Femur (tissue), 1 donor: ENCODE measurements at places on chromosomes 5 and 9.
A peak's percentile ranks its signal among the peaks of the same experiment; 100 is the strongest.

DNA sequence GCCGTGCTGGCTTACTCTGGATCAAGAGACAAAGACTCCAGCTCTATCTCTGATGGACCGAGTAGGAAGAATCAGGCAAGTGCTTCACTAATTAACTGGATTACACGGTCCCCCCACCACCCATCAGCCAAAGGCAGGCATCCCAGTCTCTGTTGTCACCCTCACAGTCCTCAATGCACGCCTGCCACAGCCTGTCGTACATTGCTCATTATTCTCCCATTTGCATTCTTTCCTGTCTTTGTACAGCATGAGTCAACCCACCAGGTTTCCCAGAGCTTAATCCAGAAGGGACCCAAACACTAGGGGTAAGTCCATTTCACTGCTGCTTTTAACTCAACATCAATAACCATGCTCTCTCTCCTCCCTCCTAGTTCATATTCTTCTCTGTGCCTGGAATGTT is 44.4 kb downstream of the PCA3 start:
- DNase-seq: no peak

DNA sequence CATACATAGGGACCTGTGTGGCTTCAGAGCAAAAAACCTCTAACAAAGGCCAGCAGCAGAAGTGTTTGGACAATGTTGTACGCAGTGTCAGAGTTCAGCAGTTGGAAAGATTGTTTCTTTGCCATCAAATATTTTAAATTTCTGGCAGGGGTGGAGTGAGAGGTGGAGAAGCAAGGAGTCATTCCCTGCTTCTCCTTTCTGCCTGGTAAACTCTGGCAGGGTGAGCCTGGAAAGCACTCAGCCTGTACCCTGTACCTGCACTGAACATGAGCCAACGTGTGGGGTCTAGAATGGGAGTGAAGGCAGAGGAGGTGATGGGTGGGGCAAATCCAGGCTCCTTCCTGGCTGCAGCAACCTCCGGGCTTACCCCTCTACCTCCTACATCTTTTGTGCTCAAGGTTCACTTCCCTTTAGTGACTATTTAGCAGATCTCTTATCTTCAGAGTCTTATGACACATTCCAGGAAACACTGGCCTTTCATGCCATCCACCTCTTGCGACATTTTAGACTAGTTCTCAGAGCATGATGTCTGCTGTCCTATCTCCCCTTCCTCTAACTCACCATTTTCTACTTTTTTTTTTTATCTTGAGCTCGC is 445.0 kb upstream of the PIK3R1 start:
- no peak for DNase-seq

GRCh38 chr9:89433826-89434225 is 64.1 kb downstream of the SEMA4D start:
- DNase-seq: no peak

DNA sequence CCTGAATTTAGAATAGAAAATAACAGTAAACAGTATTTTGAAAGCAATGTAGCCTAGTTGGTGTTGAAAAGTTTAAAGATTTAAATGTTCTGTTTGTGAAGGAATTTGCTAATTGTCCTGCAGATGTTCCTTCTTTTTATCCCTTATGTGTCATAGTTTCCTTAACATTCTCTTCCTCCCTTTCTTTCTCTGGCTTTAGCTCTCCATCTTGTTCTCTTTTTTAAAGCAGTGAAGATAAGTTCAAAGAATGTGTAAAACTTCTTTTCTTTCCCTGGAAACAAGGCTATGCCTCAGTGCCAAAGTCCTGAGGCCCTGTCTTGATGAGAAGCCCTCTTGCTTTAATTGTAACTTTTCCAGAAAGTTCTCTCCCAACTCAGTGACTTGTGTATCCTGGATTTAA is 24.4 kb upstream of the GAS1 start:
- DNase-seq: no peak

GRCh38 chr5:139906661-139907060 is 111.1 kb downstream of the PSD2 start:
- DNase-seq: no peak

DNA sequence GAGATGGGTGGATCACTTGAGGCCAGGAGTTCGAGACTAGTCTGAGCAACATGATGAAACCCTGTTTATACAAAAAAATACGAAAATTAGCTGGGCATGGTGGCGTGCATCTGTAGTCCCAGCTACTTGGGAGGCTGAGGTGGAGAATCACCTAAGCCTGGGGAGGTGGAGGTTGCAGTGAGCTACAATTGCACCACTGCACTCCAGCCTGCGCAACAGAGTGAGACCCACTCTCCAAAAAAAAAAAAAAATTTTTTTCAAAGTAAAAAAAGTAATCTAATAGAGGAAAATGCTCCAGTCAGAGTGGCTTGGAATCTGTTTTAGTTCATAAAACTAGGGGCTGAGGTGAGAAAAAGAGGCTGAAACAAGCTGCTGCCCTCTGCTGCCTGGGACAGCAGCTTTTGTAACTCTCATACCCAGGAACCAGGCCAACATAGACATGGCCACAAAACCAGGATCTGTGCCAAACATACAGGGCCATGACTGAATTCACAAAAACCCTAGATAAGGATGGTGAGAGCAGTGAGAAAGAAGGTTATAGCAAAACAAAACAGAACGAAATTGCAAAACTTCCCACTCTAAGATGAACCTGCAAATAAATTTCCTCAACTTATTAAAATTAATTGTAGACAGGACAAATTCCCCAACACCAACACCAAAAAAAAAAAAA is 13.1 kb upstream of the DCAF12 start:
- peak; percentile 38 for DNase-seq

DNA sequence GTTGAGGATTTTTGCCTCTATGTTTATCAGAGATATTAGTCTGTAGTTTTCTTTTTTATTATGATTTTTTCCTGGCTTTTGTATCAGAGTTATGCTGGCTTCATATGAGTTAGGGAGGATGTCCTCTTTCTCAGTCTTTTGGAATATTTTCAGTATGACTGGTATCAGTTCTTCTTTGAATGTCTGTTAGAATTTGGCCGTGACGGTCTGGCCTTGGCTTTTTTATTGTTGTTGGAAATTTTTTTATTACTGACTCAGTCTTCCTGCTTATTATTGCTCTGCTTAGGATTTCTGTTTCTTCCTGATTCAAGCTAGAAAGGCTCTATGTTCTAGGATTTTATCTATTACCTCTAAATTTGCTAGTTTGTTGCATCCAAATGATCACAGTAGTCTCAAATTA is 421.9 kb downstream of the CDH10 start:
- no peak for DNase-seq

- DNase-seq: no peak
Observed at GRCh38 chr5:171743436-171744076, 42.1 kb upstream of the SMIM23 start.

DNA sequence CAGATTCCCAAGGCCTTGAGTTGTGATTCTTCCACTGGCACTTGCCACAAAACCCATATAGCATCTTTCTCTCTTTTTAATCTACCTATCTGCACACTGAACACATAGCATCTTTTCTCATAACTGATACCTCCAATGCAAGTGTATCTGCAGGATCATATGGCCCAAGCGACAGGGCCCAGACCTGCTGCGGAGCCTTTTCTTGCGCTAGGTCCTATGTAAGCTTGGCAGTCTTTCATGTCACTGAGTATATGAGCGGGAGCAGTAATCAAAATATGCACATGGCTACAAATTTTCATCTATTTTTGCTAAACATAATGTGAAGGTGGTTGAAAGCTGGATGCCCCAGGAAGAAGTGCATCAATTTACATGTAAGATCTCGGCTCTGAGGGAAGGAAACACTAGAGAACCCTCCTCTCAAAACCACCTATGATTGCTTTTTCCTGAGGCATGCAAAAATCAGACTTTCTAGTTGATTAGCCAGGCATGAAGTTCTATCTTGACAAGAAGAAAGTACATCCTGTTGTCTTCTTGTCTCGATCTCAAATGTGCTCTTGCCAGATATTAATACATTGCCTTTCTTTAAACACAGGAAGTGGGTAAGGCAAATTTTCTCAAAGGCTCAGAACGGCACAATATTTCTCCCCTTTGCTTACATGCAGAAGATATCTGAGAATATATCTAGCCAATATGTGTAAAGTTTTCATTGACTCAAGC is 26.9 kb upstream of the CEMIP2 start:
- DNase-seq: no peak

DNA sequence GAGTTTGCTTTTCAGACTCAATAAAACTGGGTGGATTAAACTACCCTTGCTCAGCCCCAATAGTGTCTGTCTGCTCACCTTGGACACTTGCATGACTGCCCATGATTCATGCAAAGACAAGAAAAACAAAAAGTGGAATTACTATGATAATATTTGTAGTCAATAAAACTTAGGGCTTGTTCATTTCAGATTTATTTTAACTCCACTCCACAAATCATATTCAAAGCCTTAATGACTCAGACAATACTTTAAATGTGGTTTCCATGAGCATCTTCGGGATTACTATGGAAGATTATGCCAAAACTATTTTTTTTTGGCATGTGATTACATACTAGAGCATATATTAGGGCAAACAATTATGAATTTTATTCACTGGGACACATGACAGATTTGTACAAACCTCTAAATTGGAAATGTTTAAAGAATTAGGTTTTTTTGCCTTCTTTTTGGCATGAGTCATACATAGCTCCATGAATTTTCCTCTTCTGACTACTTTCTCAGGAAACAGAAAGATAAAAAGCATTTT is 468.9 kb downstream of the ACTL7B start:
- DNase-seq: no peak

GRCh38 chr5:130995851-130996250 is 169.2 kb downstream of the HINT1 start:
- no peak for DNase-seq

DNA sequence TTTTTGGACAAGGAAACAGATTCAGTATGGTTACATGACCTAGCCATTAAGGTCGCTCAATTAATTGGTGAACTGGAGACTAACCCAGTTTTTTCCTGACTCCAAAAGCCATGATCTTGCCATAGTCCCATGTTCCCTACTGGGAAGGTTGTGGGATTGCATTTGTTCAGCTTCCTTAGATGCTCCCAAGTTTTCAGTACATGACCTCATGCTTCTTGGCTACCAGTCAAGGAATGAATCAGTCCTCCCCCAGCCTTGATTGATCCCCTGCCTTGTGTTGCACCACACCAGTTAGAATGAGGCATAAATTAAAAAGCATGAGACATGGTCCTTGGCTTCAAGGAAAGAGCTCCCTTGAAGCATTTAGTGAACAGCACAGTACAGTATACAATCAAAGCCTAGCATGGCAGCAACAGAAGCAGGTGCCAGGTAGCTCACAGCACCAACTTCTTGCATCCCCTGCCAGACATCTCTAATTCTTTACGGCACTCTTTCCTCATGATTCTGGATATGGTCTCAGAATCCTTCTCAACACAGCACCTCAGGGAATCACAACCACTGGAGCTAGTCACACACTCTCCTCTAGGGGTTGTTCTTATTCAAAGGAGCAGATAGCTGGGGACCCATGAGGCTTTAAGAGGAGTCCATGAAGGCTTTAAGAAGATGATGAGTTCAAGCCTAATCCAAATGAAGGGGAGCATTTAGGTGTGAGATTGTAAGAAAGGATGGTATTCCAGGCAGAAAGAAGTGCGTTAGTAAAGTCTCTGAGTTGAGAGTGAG is 295.5 kb upstream of the CLINT1 start:
- DNase-seq: peak; percentile 43

DNA sequence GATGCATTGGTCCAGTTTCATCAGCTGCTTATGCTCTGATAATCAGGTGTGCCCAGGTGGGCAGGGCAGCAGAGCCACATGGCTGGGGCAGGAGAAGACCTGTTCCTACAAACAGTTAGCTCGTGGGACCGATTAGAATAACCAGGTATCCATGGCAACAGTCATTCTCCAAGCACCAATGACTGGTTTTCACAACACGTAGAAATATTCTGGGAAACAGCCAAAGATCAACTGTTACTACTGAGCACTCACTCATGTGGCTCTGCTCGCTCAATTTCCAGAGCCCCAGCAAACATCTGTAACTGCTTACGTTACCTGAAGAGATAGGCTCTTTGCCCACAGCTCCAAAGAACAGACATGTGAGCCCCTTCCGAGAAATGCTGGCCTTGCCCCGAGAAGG is 302.0 kb downstream of the AGTPBP1 start:
- DNase-seq: no peak

GRCh38 chr5:94173100-94173499 is 431.7 kb upstream of the POU5F2 start:
- DNase-seq: no peak

GRCh38 chr9:33840381-33840780 is 23.4 kb downstream of the UBE2R2 start:
- DNase-seq: no peak

- DNase-seq: no peak
Observed at GRCh38 chr9:127079446-127080140, 42.8 kb downstream of the ANGPTL2 start.

DNA sequence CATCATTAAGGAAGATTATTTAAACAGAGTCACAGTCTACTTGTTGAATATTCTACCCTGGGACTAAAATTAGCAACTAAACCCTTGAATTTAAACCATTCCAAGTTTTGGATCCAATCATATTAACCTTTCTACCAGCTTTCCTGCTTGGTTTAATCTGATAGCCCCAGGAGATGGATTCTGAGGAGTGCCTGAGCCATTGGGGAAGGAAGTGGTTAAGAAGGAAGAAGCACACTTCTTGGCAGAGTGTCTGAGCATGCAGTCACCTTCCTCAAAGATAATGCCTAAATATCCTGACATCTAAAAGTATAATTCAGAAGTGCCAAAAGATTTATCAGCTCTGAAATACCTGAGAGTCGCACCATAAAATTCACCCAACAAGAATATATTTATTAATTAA is 74.1 kb upstream of the SNCAIP start:
- no peak for DNase-seq

DNA sequence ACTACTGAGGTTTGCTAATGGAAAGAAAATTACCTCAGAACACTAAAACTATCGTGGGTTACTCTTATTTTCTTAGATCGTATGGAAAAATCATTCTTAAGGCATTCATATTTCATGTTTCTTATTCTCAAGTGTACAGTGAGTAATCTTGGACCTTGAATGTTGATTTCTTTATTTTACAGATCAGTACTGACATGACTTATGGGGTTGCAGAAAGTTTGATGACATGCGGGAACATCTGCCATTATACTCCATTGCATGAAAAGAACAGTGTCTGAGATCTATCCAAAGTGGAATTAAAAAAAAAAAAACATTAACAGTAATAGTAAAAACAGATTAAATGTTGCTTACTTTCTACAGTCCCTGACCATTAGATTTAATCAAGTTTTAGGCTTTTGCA is 1290.2 kb upstream of the WWC1 start:
- DNase-seq: no peak

DNA sequence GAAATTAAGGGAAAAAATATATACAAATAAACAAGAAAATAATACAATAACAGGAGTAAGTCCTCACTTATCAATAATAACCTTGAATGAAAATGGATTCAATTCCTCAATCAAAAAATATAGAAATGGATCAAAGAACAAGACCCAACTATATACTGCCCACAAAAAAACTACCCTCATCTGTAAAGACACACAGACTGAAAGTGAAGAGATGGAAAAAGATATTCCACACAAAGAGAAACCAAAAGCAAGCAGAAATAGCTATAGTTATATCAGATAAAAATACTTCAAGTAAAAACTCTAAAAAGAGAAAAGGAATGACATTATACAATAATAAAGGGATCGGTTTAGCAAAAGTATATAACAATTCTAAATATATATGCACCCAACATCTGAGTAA is 66.5 kb downstream of the KIAA0825 start:
- no peak for DNase-seq

- DNase-seq: no peak
Observed at GRCh38 chr9:7246917-7247522, 489.2 kb downstream of the KDM4C start.
